ENCODE measurements at places on chromosomes 11 and 22.

DNA sequence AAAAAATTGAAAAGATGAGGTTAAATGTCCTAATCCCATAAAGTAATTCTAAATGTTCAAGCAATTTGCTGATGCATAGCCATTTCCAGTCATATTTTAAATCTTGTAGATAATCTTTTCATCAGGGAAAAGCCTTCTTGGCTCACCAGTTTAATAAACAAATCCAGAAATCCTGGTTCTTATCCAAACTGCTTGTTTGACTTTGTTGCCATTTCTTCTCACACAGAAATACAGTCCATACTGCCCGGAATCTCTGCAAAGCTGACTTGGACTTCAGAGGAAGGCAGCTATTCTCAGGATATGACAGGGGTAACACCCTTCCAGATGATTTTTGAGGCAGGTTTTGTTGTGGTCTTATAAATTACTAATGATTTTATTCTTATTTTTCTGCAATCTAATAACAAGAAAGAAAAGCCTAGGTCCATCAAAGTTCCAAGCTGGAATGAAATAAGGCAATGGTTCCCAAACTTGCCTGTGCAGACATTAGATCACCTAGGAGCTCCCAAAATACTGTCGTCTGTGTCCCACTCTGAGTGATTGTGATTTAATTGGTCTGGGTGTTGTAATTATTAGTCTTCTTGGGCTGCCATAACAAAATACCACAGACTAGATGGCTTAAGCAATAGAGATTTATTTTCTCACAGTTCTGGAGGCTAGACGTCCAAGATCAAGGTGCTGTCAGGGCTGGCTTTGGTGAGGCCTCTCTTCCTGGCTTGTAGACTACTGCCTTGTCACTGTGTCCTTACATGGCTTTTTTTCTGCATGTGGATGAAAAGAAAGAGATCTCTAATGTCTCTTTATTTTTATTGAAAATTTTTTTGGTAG is 55.1 kb upstream of the RCE1 start:
- no peak for DNase-seq

- no peak for DNase-seq
These were observed 11.6 kb downstream of the TST start for GRCh38 chr22:37007651-37008050.

DNA sequence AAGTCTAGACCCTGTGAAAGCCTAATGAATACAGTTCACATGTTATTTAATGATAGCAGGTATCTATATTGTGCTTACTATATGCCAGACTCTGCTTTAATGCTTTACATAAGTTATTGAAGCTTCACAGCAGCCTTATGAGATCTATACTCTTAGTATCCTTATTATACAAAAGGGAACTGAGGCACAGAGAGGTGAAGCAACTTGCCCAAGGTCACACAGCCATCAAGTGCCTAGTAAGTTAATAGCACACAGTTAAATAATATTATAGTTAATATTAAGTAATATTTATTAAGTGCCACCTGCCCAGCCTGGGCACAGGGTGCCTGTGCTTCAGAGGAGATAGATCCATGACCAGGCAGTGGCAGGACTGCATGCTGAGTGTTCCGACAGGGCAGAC is 78.1 kb downstream of the TP53I11 start:
- DNase-seq = no peak

DNA sequence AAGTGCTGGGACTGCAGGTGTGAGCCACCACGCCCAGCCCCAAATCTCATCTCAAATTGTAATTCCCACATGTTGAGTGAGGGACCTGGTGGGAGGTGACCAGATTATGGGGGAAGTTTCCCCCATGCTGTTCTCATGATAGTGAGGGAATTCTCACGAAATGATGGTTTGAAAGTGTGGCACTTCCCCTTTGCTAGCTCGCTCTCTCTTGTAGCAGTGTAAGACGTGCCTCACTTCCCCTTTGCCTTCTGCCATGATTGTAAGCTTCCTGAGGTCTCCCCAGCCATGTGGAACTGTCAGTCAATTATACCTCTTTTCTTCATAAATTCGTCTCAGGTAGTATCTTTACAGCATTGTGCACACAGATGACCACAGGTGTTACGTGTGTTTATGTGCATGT is 357.8 kb downstream of the CADM1 start:
- DNase-seq = no peak

- no peak for DNase-seq
These were observed 14.9 kb downstream of the VSIG10L2 start for GRCh38 chr11:125960771-125961170.

DNA sequence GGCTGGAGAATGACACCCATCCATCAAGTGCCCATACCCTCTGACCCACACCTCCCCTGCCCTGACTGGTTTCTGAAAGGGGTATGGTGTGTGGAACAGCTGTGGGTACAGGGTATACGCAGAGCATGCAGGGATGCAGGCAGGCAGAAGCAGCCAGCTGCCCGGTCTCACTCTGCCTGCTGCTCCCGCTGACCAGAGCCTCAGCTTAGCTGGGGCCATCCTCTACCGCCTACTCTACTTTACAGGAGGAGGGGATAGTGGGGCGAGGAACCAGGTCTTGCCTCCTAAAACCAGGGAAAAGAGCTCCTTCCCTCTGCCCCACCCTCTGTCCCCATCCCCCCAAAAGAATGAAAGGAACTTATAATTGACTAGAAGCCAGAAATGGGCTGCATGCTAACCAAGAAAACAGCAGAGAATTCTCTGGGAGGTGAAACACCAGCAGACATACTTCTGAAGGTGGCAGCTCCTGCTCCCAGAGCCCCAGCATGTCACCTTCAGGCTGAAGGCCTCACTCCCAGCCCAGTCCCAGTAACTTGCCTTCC is 13.0 kb upstream of the CHRM4 start:
- no peak for DNase-seq

DNA sequence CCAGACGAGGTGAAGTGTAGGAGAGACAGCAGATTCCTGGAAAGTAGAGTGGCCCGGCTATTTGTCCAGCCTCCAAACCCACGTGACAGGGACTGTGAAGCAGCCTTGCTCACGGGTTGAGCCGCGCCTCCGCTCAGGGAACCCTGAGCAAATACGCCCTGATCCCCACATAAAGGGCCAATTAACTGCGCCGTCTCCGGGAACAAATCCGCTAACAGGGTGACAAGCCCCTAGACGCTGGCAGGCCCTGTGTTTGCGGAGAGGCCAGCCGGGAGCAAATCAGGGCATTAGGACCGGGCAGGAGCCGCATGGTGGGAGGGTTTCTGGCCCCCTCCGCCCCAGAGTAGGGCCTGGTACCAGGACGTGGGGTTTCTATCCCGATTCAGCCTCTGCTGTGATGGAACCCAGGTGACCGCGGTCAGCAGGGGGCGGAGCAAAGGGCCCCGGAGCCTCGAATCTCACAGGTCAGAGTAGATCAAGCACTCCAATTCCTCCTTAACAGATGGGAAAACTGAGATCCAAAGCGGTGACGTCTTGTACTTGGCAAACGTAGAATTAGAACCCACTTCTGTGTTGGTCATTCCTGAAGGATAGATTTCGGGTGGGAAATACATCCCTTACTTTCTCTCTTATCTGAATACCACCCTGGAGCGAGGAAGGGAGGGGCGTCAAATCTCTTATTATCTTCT is 2.0 kb upstream of the ROBO3 start:
- DNase-seq = peak; percentile 54

GRCh38 chr11:7670641-7671040 is 2.7 kb downstream of the CYB5R2 start:
- no peak for DNase-seq

GRCh38 chr22:19559956-19560355 is 35.7 kb upstream of the CLDN5 start:
- DNase-seq = no peak

DNA sequence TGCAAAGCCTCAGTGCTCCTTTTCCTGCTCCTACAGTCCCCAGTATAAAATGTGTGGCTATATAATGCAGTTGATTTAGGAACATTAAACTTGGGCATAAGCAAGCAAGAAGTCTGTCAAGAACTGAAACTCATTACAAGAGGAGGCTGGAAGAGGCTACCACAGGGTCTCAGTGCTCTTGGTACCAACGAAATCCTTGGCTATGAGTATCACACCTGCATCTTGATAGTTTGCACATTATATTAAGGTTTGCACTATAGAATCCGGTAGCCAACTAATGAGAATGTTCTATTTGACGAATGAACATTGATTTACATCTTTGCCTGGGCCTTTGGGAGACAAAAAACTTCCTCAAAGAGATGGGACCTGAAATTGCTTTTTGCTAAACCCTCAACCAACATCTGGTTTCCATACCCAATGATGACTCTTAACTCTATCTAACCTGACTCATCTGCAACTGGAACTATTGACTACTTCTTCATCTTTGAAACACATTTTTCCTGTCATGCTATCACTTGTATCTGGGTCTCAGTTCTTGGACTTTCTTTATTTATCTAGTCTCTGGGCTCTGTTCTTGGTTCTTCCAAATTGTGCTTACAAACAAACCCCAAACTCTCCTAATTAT is 207.2 kb upstream of the CTSC start:
- no peak for DNase-seq

DNA sequence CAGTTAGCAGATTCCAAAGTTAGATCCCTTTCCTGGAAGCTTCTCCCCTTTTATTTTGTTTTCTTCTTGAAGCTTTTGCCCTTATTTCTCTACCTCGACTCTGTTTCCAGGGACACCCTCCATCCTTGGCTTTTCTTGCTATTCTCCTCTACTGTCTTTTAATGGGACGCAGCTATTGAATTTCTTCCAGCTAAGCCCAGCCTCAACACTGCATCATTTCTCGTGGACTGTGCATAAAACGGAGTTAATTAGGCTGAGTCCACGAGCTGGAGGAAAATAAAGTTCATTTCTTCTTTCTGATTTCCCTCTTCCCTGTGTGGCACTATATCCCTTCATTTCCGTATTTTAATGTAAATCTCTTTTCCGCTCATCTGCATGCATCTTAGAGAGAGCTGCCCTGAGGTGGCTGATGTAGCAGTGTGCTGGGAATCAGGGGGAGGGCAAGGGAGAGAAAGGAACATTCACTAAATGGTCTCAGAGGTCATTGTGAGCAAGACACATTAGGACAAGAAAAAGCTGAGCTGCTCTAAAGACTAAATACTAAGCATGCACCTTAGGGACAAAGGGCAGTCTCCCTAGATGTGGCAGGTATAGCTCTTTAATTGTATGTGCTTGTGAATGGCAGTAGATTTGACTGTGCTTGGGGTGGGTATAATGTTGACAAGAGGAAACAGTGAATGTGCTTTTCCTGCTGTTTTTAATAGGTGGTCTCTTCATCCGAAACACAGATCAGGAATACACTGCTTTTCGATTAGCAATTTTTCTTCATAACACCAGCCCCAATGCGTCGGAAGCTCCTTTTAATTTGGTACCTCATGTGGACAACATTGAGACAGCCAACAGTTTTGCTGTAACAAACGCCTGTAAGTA is 1.9 kb downstream of the GRIA4 start:
- no peak for DNase-seq

GRCh38 chr11:61195719-61196118 is 7.6 kb upstream of the PGA3 start:
- no peak for DNase-seq

GRCh38 chr22:31247726-31248125 is 35.6 kb downstream of the LIMK2 start:
- no peak for DNase-seq

- no peak for DNase-seq
These were observed 270.1 kb downstream of the BUD13 start for GRCh38 chr11:116502641-116503061.

- DNase-seq = no peak
These were observed 67.5 kb downstream of the ARFGAP2 start for GRCh38 chr11:47109051-47109726.

DNA sequence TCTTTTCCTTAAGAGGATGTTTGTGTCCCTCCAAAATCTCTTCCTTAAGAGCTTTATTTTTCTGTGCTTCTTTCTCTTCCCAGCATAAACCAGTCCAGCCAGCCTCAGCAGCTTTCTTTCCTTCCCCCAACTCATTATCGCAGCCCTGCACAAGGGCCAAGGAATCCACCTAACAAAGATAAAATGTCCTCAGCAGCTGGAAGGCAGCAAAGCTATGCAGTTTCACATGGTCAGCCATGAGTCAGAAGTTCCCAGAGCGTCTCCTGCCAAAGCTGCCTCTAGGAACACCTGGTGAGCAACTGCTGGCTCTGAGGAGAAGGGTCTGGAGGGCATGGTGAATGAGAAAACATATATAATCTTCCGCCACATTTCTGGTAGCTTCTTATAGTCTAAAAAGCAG is 45.3 kb upstream of the HMGXB4 start:
- no peak for DNase-seq

DNA sequence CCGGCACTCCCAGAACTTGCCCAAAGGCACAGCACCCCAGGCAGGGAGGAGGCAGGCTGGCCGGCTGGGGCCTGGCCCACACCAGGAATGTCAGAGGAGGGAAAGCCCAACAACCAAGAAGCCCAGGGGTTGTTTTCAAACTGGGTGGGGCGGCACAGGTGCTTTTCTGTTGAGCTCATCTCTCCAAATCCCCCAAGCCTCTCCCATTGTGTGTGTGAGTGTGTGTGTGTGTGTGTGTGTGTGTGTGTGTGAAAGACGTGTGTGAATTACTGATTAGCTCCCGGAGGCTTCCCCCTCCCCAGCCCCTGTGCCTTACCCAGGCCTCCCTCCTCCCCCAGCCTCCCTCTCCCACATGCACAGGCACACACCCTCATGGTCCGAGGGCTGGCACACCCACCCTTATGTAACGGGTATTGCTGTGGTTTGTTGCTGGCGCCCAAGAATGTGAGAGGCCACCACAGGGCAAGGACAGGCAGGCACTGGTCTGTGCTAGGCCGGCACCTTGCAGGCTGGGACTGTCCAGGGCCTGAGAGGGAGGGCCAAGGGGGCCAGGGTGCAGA is 15.9 kb downstream of the TRIM29 start:
- no peak for DNase-seq

DNA sequence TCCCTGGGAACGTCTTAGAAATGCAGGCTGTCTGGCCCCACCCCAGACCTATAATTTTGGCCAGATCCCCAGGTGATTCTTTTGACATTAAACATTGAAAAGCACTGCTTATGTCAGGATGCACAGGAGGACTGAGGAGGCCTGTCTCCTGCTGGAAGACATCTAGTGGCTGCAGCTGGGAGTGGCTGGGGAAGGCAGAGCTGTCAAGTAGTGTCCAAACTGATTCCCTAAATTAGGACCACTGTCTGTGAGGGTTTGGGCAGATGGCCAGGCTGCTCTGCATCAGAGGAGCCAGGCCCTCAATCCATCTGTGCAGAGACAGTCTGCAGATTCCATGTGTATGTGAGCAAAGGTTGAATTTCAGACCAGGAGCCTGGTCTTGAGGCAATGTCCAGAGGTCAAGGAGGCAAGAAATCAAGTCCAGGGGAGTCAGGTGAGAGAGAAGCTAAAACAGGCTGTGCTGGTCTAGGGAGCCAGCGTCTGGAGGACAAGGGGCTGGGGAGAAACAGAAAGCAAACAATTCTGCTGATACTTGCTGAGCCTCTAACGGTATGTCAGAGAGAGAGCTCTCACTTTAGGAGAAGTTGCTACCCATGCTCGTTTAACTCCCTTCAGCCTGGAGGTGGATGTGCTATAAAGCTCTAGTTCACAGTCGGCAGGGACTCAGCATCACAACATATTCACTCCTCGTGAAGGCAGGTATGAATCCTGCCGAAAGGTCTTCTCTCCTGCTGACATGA is 15.3 kb upstream of the SYTL2 start:
- peak; percentile 52 for DNase-seq

DNA sequence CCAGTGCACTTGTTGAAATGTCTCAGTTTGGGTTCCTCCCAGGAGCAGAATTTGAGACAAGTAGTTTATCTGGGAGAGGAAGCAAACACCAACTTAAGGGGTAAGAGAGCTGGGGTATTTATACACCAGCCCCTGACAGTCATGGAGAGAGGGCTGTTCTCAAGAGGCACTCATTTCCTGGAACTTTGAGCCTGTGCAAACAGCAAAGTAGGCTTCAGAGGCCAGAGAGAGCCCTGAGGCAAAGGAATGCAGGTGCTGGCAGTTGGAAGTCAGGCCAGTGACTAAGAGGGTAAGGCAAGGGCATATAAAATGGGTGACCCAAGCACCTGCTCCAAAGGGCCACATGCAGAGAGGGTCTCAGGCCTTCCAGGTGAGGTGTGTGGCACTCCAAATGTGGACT is 16.1 kb downstream of the MS4A18 start:
- peak; percentile 38 for DNase-seq
